ENCODE measurements at places on chromosomes 1 and 21. TPM values are rescaled to one million over a fixed set of nuclear protein-coding genes. Genes with fewer than 3 reads are reported as not detected.

GRCh38 chr1:203676455-203676854, 49.8 kb downstream of the ATP2B4 start:
- DNase-seq, result no peak

SNAPIN gene
- 30.5 TPM for total RNA-seq

CTH gene
- total RNA-seq, result 8.9 TPM

RPL5 gene
- 336 TPM for total RNA-seq

MROH9 gene
- not detected for total RNA-seq

SLC26A9 gene
- not detected for total RNA-seq

DNAJB4 gene
- total RNA-seq, result 13.5 TPM
